GM23338 (cell line): ENCODE measurements at places on chromosomes 2 and 18.

DNA sequence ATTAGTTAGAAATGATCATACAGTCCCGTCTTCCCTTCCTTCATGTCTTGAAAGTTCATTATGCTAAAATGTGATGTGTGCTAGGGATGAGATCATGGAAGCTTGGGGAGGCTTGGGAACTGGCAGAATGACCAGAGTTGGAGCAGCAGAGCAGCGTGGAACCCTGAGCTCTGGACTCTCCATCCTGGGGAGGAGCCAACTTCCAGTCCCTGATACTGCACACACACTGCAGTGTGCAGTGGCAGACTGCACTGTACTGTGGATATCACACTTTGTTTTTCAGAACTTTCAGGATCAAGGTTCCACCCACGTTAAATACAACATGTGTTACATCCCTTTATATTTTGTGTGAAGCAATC lies 27.3 kb upstream of the GREB1 start:
- H3K27ac ChIP-seq = no peak overlapping the region
- no peaks in the 10 kb centered on the region for H3K27me3 ChIP-seq

GRCh38 chr2:146366276-146366675 lies 1478.6 kb upstream of the ACVR2A start:
- H3K27ac ChIP-seq = no peak overlapping the region
- no peaks in the 10 kb centered on the region for H3K36me3 ChIP-seq
- no peak for DNase-seq
- H3K27me3 ChIP-seq = no peaks in the 10 kb centered on the region
- no peak overlapping the region for H3K4me3 ChIP-seq

DNA sequence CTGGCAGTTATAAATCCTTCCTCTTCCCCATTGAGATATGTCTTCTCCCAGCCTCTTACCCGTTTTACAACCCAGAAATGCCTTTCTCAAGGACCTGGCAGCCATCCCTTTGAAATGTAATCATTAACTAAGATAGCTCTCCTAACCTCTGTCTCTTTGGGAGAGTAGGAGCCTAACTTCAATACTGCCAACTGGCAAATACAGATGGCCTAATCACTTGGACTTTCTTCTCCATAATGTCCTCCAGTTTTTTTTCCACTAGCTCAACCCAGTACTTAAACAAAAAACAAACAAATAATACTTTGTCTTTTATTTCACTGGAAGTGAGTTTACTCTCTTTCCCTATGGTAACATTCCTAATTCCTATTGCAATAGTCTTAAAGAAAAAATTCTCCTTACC lies 1391.1 kb downstream of the SUCLG1 start:
- DNase-seq = peak; percentile 10
- H3K36me3 ChIP-seq = no peaks in the 10 kb centered on the region
- H3K4me1 ChIP-seq = no peaks in the 10 kb centered on the region
- no peak overlapping the region for H3K27ac ChIP-seq
- H3K4me3 ChIP-seq = no peak overlapping the region
- H3K27me3 ChIP-seq = no peaks in the 10 kb centered on the region

DNA sequence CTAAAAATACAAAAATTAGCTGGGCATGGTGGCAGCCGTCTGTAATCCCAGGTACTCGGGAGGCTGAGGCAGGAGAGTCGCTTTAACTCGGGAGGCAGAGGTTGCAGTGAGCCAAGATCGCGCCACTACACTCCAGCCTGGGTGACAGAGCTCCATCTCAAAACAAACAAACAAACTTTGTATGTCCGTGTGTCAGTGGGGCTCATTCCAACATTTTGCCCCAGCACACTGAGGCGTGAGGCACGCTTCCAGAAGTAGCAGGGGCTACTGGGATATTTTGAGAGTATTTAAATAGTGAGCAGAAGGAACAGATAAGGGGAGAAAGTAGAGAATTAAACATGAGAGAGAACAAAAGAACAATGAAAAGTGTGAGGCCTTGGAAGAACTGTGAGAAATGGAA lies 83.3 kb upstream of the TANK start:
- H3K4me1 ChIP-seq = peaks cover 8% of the 10 kb centered on the region; the same call in 1 of the 2 replicates
- H3K4me3 ChIP-seq = no peak overlapping the region
- H3K36me3 ChIP-seq = no peaks in the 10 kb centered on the region
- no peaks in the 10 kb centered on the region for H3K27me3 ChIP-seq
- H3K27ac ChIP-seq = no peak overlapping the region

DNA sequence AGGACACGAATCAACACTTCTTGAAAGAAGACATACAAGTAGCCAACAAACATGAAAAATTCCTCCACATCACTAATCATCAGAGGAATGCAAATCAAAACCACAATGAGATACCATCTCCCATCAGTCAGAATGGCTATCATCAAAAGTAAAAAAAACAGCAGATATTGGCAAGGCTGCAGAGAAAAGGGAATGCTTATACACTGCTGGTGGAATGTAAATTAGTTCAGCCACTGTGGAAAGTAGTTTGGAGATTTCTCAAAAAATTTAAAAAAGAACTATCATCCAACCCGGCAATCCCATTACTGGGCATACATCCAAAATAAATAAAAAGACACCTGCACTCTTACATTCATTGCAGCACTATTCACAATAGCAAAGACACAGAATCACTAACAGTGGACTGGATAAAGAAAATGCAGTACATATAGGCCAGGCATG lies 78.7 kb downstream of the GRB14 start:
- no peaks in the 10 kb centered on the region for H3K4me1 ChIP-seq
- no peak for DNase-seq
- H3K27me3 ChIP-seq = no peaks in the 10 kb centered on the region
- no peak overlapping the region for H3K27ac ChIP-seq
- no peak overlapping the region for H3K4me3 ChIP-seq

DNA sequence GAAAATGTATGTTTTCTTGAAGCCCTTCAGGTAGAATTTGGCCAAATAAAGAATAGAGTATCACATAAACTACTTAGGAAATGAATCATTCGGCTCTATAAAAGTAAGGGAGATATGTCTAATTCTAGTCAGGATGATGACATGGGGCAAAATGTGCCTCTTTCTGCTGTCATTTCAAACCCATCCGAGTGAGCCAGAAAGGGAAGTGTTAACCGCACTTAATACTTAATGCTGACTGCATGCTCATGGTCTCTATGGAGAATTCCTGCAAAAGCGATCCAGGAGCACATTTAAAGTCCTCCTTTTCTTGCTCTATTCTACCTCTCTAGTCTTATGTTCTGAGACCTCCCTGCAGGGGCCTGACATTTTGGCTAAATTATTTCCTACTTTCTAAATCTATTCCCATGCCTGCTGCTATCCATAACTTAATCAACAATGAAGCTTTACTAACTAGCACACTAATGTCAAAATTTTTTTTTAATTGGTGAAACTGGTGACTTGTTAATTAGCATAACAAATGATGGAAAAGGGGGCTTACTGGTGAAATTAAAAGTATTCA lies 127.4 kb downstream of the CDC42EP3 start:
- no peak overlapping the region for H3K27ac ChIP-seq
- H3K4me3 ChIP-seq = no peak overlapping the region
- no peaks in the 10 kb centered on the region for H3K36me3 ChIP-seq
- no peaks in the 10 kb centered on the region; the same call in 1 of the 2 replicates for H3K4me1 ChIP-seq
- DNase-seq = no peak

DNA sequence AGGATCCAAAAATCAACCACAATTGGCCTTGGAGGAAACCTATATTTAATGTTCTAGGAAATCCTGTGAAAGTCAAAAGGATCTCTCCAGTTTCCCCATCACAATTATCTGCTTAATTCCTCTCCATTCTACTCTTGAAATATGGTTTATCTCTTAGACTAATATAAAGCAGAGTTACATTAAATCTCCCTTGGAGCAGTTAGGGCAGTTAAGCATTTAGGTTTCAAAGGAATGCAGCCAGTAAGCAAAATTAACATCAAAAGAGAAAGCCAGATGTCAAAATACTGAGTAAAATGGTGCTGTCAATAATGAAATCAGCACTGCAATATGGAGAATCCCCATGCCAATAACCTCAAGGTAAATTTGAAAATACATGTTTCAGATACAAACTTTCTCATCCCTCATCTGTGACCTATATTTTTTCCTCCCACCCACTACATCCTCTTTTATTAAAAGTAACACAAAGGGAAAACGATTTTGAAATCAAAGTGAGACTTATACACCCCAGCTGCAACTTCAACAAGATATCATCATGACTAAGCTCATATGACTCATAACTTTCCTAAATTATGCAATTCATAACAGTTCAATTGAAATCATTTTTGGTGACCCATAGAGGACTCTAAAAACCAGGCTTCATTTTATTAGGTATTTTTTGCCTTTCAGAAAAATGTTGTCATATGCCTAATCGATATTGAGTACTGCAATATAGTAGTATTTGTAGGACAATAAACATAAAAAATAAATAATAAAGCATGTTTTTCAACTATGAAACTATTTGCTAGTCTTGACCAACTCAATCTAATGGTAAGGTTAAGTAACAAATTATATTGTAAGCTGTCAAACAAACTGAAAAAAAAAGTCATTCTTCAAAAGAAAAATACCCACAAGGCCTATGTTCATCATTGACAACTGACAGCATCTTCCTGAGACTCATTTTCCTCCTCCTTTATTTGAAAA lies 3.1 kb downstream of the ADAM17 start:
- H3K4me3 ChIP-seq = no peak overlapping the region
- no peak overlapping the region for H3K27ac ChIP-seq
- H3K4me1 ChIP-seq = peaks cover 23% of the 10 kb centered on the region

DNA sequence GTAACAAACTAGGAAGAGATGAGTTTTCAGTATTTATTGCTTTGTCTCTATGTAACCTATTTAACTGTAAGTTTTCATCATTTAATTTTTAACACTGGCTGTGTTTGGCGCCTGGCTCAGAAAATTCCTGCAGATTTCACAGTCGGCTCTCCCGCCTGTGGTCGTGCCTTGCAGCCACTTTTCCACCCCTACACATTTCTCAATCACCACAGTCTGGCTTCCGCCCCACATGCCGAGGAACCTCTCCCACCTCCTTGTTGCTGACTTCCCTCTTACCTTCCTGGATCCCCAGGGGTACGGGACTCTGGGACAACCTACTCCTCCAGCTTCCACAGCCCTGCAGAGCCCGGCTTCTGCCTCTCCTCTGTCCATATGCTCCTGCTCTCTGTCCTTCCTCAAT lies 41.6 kb upstream of the MGAT4A start:
- no peaks in the 10 kb centered on the region for H3K36me3 ChIP-seq
- H3K4me1 ChIP-seq = no peaks in the 10 kb centered on the region; the same call in 1 of the 2 replicates
- no peak for DNase-seq
- H3K4me3 ChIP-seq = no peak overlapping the region

GRCh38 chr2:222960126-222960525 lies 91.9 kb upstream of the KCNE4 start:
- H3K27ac ChIP-seq = no peak overlapping the region
- H3K27me3 ChIP-seq = no peaks in the 10 kb centered on the region
- no peak overlapping the region for H3K4me3 ChIP-seq
- DNase-seq = no peak

- H3K27ac ChIP-seq = peak overlapping the region; percentile 99
- peak; percentile 35 for DNase-seq
- peak overlapping the region; percentile 87 for H3K4me3 ChIP-seq
- H3K27me3 ChIP-seq = no peaks in the 10 kb centered on the region
- peaks cover 9% of the 10 kb centered on the region; the same call in 1 of the 2 replicates for H3K4me1 ChIP-seq
Measured at GRCh38 chr2:61471905-61472805, 1.3 kb upstream of the USP34 start.

GRCh38 chr2:191635333-191636234 lies 42.4 kb upstream of the NABP1 start:
- H3K36me3 ChIP-seq = no peaks in the 10 kb centered on the region
- no peak overlapping the region for H3K27ac ChIP-seq
- peaks cover 18% of the 10 kb centered on the region; the same call in 1 of the 2 replicates for H3K4me1 ChIP-seq
- DNase-seq = no peak
- H3K4me3 ChIP-seq = no peak overlapping the region
- no peaks in the 10 kb centered on the region for H3K27me3 ChIP-seq

DNA sequence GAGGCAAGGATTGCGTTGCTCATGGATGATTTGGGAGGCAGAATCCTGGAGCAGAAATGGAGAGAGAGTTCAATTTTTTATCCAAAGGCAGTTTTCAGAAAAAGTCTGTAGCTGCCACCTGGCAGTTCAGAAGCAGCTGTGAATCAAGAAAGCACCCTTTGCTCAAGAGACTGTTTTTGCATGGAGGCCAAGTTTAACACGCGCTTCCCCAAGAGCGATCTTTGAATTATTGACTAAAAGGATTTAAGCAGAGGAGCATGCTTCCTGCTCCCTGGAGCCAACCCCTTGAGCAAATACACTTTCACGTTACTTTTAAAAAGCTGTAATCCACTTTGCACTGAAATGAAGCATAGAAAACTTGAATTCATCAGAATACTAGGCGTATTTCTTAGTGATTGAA lies 252.4 kb downstream of the RNF144A start:
- no peak for DNase-seq
- H3K36me3 ChIP-seq = no peaks in the 10 kb centered on the region
- H3K4me1 ChIP-seq = no peaks in the 10 kb centered on the region
- no peak overlapping the region for H3K4me3 ChIP-seq
- no peak overlapping the region for H3K27ac ChIP-seq

DNA sequence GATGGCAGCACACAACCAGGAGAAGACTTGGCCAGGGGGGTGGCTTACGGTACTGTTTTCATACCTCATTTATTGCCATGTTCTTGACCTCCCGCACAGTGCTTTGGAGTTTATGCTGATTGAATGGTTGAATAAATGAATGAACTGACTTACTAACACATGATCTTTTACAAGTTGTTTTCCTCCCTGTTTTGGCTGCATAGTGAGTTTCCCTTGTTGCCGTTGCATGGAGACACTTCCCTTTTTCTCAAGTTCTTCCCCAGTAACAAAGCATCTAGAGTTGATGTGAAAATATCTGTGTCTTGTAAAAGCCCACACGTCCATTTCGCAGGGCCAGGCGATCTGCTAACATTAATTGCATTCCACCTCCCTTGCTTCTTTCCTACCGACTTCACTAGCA lies 35.7 kb upstream of the RAB1A start:
- H3K27ac ChIP-seq = no peak overlapping the region
- H3K4me3 ChIP-seq = no peak overlapping the region
- no peaks in the 10 kb centered on the region for H3K36me3 ChIP-seq
- H3K4me1 ChIP-seq = no peaks in the 10 kb centered on the region; the same call in 1 of the 2 replicates
- no peaks in the 10 kb centered on the region for H3K27me3 ChIP-seq

DNA sequence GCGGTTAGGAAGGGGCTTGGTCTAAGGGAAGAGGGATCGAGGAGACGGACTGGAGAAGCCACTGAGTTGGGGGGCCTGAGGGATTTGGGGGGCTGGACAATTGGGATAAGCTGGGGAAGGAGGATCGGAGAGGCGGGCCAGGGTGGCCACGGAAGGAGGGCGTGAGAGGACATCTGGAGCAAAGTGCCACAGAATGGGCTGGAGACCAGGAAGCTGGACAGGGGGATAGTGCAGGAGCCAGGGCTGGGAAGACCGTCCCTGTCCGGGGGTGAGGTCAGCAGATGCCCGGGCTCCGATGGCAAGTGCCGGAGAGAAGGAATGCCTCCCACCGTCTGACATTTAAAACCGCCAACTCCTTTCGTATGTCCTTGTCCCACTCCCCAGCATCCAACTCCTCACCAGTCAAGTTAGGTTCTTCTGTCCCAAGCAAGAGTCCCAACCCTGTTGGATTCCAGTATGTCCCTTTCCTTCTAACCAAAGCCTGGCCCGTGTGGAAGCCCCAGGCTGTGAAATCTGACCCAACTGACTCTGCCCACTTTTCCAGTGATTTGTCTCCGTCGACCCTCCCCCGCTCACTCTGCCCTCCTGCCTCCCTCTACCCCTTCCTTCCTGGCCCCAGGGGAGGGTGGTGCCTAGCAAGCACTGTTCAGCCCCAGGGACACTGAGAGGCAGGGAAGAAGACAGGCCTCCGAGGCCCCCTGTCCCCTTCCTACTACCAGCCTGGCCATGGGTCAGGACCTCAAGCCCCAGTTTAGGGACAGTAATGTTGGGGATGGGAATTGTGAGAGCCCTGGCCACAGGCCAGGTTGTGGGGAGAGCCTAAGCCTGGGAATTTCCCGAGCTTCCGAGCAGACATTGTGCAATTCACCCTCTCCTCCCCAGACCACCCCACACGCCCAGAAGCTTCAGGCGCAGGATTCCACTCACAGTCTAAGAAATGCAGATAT lies 31.5 kb upstream of the TMBIM1 start:
- H3K27ac ChIP-seq = peak overlapping the region; percentile 94
- no peaks in the 10 kb centered on the region for H3K36me3 ChIP-seq
- H3K4me1 ChIP-seq = peaks cover 37% of the 10 kb centered on the region
- H3K27me3 ChIP-seq = no peaks in the 10 kb centered on the region
- H3K4me3 ChIP-seq = peak overlapping the region; percentile 81
